HFF-Myc (cell line): ENCODE measurements at places on chromosomes 1 and 21.
A peak's percentile ranks its signal among the peaks of the same experiment; 100 is the strongest.

DNA sequence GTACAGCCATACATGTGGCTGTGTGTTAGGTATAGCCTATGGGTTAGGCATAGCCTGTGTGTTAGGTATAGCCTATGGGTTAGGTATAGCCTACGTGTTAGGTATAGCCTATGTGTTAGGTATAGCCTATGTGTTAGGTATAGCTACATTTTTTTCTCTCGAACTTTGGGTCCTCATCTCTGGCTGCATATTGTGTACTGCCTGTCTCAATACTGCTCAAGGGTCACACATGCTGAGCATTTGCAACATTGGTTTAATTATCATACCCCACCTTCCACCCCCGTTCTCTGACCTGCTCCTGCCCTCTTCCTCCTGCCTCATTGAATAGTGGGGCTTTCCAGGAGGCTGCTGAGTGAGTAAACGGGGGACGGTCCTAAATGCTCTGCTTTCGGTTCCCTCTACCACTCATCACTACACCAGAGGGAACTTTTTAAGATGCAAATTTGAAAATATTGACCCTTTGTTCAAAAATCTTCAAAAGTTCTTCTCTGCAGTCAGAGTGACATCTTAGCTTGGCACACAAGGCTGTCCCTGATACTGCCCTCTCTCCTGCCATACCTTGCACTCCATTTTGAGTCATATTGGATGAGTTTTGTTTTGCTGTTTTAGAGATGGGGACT, 17.8 kb downstream of the OR2B11 start:
- DNase-seq, result no peak

- DNase-seq, result peak; percentile 92
Observed at GRCh38 chr1:162605225-162605927, 26.9 kb upstream of the DDR2 start.

DNA sequence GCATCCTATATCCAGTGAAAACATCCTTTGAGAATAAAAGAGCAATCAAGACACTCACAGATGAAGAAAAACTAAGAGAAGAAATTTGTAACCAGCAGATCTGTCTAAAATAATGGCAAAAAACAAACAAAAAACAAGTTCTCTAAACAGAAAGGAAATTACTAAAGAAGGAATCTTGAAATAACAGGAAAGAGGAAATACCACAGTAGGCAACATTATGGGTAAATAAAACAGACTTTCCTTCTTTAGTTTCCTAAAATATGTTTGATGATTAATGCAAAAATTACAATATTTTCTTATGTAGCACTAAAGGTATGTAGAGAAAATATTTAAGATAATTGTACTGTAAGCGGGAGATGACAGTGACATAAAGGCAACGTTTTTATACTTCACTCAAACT, 23.5 kb downstream of the SLC19A1 start:
- no peak for DNase-seq

DNA sequence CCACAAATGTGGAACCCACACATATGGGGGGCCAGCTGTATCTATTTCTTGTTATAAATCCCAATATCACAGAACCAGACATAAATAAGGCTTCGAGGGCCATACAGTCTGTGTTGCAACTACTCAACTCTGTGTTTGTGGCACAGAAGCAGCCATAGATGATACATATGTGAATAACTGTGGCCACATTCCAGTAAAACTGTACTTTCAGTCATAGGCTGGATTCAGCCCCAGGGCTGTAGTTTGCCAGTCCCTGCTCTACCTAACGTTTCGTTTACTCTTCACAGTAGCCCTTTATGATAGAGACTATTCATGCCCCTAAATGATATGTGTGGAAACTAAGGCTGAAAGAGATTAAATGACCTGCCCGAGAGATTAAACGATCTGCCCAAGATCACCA, 48.7 kb downstream of the FHAD1 start:
- no peak for DNase-seq

GRCh38 chr1:172043900-172044299, 202.6 kb downstream of the DNM3 start:
- DNase-seq, result no peak

GRCh38 chr21:7933923-7934322, 2587.5 kb upstream of the TPTE start:
- DNase-seq, result no peak

DNA sequence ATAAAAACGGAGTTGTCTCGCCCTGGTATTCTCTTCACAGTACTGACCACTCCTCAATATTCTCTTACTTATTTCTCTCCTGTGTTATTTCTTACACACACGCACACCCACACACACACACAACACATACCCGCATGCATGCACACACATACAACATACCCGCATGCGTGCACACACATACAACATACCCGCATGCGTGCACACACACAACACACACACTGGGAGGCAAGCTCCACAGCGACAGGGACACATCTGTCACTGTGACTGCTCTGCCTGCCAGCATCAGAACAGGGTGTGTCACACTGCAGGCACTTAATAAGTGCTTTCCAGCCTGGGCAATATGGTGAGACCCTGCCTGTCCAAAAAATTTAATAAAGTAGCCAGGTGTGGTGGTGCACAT, 20.8 kb upstream of the DDOST start:
- no peak for DNase-seq

DNA sequence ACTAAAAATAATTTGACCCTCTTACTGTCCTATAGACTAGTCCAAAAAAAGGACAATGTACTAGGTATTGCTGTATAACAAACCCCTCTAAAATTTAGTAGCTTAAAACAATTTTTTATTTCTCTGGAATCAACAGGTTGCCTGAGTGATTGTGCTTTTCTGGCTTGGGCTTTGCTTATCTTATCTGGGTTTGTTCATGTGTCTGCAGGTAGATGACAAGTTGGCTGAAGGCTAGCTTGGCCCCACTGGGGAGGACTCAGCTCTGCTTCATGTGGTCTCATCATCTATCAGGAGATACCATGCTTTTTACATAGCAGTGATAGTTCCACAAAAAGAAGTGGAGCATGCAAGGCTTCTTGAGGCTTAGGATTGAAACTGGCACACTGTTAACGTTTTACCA, 114.2 kb downstream of the MAN1A2 start:
- no peak for DNase-seq

DNA sequence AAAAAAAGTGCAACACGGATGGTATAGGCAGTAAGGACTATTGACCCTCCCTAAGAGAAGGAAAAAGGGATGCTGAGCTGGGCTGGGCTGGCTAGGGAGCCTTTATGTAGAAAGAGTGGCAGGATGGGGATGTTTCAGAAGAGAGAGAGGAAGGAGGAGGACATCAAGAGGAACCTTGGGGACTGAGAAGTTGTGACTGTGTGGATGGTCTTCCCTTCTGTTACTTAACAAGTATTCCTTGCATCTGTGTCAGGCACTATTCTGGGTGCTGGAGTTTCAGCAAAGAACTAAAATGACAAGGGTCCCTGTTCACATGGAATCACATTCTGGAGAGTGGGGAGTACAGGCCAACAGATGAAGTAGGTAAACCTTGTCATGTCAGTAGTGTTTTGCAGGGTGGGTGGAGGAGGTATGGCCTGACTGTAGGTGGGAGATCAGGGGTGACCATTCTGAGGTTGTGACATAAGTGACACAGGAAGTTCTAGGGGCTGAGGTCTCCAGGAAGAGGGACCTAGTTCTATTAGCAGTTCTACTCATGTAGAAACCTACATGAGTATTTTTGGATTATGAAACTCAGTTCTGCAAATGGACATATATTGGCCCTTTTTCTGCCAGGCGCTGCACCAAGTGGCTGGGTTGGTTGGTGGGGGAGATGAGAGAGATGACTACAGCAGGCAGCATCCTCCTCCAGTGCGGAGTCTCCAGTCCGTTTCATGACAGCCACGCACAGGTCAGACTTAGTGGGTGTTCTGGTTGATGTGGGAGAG, 53.8 kb downstream of the PRDM2 start:
- DNase-seq, result no peak

- no peak for DNase-seq
Observed at GRCh38 chr1:108511764-108512163, 48.1 kb upstream of the EEIG2 start.

DNA sequence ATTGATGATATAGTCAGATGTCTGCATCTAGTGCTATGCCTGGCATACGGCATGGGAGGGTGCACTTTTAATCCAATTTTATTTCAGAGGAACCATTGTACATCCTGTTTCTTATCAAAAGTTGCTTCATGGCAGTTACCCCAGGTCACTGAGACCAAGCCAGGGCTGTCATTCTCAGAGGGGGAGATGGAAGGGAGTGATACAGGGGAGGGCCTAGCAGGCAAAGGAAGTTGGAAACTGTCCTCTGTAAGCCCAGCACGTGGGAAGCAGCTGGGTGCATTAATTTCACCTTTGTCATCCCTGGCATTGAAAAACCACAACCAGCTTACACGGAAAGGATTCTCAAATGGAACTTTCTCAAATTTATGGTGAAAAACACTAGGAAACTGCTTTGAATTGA, 458.7 kb upstream of the ADAMTS5 start:
- peak; percentile 56 for DNase-seq

DNA sequence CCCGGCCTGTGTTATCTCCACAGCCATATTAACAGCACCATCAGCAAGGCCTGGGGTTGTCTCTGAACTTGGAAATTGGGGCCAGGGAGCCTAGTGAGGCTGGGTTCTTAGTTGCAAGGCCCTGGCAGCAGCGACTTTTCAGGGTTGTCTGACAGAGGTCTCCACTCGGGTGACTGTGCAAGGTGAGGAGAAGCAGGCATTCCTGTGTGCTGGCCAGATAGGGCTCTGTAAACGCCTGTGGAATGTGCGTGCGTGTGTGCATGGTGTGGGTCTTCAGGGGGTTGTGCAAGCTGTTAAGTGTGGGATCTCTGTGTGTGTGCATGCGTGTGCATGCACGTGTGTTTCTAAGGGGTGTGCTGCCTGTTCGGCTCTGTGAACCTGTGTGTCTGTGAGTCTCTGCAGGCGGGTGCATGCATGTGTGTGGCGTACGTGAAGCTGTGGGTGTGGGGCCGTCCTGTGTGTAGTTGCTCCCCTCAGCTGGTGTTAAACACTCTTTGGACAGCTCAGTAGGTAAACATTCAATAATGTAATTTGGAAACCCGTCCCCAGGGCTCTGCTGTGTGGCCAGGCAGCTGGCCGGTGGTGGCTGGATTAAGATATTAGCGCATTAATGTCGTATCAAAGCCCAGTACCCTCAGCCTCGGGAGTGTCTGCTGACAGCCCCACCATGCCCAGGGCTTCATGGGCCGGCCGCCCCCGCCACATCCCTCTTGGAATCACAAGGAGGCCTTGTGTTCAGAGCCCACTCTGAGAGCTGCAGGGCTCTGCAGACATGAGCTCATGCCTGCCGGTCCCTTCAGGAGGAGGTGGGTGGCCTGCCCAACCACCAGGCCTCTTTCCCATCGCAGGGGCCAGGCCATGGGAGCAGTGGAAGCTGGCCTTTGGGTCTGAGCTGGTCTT, 189.9 kb downstream of the FOXD2 start:
- DNase-seq, result no peak

DNA sequence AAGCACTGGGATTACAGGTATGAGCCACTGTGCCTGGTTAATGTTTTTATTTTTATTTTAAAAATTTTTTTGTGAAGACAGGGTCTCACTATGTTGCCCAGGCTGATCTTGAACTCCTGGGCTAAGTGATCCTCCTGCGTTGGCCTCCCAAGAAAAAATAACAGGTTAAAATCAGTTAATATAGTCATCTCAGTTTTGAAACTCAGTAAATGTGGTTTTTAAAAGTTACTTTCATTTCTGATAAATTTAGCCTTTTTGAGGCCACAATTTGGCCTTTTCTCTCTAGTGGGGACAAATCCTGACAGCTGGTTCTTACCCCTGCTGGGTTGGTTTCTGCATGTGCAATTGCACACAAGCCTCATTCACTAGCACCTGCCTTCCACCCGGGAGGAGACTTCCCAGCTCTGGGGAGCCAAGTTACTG, 13.3 kb downstream of the PMF1 start:
- DNase-seq, result no peak

DNA sequence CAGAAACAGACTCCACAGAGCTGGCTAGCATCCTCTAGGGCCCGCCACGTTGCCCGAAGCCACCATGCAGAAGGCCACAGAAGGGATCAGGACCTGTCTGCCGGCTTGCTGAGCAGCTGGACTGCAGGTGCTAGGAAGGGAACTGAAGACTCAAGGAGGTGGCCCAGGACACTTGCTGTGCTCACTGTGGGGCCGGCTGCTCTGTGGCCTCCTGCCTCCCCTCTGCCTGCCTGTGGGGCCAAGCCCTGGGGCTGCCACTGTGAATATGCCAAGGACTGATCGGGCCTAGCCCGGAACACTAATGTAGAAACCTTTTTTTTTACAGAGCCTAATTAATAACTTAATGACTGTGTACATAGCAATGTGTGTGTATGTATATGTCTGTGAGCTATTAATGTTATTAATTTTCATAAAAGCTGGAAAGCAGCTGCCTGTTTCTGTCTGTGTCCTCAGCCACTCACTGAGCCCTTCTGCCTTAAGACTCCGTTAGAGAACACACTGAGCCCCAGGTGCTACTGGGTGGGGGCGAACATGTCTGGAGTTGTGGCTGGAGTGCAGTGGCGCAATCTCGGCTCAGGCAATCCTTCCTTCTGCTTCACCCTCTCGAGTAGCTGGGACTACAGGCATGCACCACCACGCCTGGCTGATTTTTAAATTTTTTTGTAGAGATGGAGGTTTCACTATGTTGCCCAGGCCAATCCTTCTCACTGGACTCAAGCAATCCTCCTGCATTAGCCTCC, 14.8 kb downstream of the MFSD2A start:
- DNase-seq, result no peak

- no peak for DNase-seq
Observed at GRCh38 chr1:81848880-81849682, 48.3 kb downstream of the ADGRL2 start.

DNA sequence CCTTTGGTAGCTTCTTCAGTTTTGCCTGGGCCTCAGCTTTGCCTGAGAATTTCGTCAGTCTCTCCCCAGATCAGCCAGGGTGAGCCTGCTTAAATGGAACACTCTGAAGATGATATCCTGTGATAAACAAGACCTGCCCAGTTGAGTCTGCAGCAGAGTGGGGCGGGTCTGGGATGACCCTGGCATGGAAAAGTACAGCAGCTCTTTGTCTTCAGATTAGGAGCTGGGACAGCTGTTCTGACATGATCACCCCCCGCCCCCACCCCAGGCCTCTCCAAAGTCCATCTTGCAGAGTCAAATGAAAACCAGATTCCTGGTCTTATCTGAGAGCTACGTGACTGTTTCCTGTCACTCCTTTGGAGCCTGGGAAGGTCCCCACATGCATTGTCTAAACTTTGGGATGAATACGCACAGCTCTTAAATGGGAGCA, 2.2 kb upstream of the TMEM51 start:
- no peak for DNase-seq

DNA sequence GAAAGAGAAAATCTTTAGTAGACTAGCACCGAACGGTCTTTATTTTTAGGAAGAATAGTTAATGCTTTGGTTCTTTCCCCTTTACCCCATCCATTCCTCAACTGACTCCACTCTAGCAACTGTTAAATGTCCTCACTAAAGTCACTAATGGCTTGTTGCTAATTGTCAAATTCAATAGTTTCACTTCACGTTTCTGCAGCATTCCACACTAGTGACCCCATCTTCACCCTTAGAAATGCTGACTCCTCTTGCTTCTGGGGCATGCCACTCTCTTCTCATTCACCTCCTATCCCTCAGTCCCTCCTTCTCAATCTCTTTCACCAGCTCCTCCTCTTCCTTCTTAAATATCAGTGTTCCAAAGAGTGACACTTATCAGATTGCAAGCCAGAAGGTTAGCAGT, 19.4 kb upstream of the CADM3 start:
- DNase-seq, result no peak

- peak; percentile 88 for DNase-seq
Observed at GRCh38 chr1:31689854-31690253, 14.0 kb downstream of the COL16A1 start.

- no peak for DNase-seq
Observed at GRCh38 chr1:77068013-77068412, 151.2 kb downstream of the PIGK start.

- DNase-seq, result no peak
Observed at GRCh38 chr1:209542585-209542984, 40.9 kb upstream of the CAMK1G start.

GRCh38 chr1:66290761-66291530, 243.0 kb upstream of the SGIP1 start:
- no peak for DNase-seq
